ENCODE measurements at places on chromosomes 4 and X.

DNA sequence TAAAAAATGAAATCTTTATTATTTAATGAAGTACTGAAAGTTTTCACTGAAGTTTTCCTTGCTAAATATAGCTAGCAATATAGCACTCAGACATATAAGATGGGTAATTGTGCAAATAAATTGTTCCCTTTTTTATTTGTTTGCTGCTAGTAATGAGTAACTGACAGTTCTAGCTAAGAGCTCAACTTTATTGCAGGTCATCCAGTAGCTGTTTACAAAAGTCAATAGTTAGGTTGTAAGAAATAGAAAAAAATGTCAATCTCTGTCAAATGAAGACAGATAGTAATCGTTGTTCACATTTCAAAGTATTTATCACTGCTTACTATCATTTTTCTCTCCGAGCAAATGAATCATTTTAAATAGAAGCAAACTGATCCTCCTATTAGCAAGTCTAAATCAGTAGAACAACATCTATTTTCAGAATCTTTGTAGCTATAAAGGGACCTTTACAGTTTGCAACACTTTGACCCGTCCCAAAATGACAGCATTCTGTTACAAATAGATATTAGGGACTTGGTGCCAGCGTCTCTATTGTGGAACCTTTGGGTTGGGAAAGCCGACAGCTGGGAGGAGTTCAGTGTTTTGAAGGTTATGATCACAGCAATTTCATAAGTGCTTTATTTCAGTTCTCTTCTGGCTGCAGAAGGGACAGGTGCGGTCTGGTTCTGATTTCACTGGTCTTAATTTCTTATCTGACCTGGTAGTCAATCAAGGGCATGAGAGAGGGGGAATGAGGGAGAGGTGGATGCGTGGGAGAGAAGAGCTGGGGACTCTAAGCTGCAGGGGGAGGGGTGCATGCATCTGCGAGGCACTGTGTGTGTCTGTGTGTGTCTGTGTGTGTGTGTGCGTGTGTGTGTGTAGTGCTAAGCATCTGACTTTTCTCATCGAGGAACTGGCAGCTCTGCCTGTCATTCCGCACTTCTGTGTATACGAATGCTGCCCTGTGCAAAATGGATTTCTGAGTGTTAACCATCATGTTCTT is 227.9 kb upstream of the PITX2 start:
- DNase-seq: no peak

DNA sequence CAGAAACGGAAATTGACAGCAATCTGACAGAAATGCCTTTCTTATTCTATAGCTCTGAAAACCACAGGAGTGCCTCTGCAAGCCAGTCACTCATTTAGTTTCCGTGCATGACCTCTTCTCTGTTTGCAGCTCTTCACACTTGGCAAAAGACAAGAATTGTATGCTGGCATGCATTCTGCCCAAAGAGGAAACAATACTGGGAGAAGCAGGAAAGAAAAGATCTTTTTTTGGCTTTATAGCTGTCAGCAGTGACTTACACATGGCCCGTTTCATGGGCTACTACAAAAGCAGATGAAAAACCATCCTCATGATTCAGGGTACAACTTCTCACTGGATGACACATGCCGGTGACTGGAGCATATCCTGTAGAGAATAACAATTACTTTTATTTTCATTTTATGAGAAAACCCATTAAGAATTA is 249.4 kb downstream of the ADAMTS3 start:
- DNase-seq: no peak

DNA sequence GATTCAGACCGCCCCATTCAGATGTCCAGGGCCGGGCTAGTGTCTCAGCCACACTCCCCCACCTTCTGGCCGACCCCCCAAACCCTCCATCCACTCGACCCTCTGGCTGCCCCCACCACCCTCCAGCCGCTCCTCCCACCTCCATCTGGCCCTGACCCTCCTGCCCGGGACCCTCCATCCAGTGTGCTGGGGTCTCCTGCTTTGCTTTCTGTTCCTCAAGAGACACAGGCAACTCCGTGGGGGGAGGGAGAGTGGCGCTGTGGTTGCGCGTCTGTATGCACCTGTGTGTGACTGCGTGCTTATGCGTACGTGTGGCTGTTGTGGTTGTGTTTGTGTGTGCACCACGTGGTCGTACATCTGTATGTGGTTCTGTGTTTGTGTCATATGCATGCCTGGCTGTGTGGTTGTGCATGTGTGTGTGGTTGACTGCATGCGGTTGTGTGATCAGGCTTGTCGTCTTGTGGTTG is 33.3 kb downstream of the CPLX1 start:
- DNase-seq: no peak

GRCh38 chrX:115023139-115023538 is 5.7 kb upstream of the IL13RA2 start:
- DNase-seq: no peak

DNA sequence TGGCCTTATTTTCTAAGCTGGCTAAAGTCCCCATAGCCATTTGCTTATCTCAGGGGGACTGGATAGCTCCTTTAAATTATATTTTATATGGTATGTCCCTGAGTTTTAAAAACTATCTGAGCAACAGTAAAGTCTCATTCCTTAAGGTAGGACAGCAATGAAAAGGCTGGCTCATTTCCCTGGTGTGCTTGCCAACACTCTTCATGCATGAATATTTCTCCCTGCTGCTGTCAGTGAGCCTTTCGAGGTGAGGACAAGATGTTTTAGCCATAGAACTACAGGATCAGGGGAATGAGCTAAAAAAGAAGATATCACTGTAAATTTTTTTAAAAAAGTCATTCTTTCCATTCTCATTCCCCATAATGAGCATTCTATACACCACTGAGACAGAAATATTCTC is 427.3 kb upstream of the FAM241A start:
- DNase-seq: no peak

GRCh38 chr4:164441109-164441508 is 312.8 kb upstream of the SMIM31 start:
- no peak for DNase-seq

DNA sequence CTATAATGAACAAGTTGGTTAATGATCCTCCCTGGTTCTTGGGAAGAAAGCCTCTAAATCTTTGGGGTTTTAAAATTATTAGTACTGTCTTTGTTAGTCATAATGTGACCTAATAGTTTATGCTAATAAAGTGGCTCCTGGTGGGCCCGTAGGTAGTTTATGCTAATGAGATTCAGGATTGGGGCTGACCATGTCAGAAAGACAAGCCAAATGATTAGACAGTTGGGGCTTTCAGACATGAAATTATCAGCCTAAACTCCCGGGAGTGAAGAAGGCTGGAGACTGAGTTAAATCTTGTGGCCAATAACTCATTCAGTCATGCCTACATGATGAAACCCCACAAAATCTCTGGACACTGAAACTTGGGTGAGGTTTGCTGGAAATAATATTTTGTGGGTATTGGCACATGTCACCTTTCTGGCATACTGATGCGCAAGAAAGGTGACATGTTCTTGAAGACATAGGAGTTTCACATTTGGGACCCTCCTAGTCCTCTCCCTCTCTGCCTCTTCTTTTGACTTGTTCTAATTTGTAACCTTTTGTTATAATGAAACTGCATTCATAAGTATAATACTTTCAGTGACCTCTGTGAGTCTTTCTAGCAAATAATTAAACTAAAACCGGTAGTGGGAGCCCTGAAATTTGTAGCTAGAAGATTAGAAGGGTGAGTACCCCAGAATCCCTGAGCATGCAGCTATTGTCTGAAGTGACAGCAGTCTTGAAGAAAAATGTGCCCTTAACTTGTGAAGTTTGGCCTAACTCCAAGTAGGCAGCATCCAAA is 196.8 kb upstream of the FSTL5 start:
- no peak for DNase-seq

DNA sequence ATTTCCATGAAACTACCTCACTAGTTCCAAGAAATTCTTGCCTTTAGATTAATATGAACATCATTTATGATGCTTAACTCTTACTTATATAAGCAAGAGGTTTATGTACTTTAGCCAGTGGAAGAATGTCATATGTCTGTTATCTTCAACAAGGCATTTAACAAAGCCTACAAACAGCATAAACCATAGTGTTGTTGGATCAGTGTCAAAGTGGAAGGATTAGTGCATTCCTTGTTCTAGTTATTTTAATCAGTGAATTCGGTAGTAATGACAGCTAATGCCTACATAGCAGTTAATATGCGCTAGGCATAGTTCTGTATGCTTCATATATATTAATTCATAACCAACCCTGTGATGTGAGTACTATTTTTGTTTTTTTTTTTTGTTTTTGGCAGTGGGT is 3.1 kb downstream of the PI4K2B start:
- no peak for DNase-seq

GRCh38 chrX:119539872-119540271 is 25.3 kb downstream of the STEEP1 start:
- DNase-seq: no peak

DNA sequence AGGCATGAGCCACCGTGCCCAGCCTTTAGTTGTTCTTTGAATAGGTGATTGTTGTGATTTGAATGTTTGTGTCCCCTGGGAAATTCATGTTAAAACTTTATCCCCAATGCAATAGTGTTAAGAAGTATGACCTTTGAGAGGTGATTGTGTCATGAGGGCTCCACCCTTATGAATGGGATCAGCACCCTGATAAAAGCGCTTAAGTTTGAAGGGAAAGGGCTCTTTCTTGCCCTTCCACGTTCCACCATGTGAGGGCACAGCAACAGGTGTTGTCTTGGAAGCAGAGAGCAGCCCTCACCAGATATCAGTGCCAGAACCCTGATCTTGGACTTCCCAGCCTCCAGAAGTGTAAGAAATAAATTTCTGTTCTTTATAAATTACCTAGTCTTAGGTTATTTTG is 33.7 kb upstream of the RP2 start:
- no peak for DNase-seq

- no peak for DNase-seq
Observed at GRCh38 chr4:122691988-122692387, 40.5 kb upstream of the BBS12 start.

GRCh38 chrX:15471028-15471427 is 22.1 kb downstream of the PIR start:
- no peak for DNase-seq

GRCh38 chrX:153818571-153819383 is 11.6 kb downstream of the PDZD4 start:
- DNase-seq: no peak

All from hypothalamus (tissue), 51 donors.